ENCODE measurements at places on chromosomes 4 and X.
A peak's percentile ranks its signal among the peaks of the same experiment; 100 is the strongest.

- no peak for DNase-seq
Measured at GRCh38 chr4:2084316-2084715, 25.2 kb downstream of the NAT8L start.

- DNase-seq, result no peak
Measured at GRCh38 chrX:15430584-15430983, 46.4 kb upstream of the VEGFD start.

DNA sequence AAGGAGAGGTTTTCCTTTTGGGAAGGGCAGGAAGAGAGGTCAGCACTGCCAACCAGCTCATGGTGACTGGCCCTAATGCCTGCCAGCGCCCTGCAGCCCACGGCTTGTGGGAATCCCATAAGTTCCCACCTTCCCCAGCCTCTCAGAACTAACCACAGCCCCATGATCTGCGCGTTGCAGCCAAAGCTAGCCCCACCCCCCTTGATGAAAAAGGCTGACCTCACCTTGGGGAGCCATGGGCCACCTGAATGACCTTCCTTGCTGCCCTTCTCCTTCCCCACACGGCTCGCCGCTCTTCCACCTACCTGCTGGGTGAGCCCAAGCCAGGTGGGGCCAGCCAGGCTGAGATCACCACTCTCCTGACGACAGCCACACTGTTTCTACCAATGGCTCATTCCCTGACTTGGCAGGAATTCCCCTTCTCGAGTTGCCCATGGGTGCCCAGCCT lies 3.9 kb upstream of the ELF4 start:
- DNase-seq, result no peak

DNA sequence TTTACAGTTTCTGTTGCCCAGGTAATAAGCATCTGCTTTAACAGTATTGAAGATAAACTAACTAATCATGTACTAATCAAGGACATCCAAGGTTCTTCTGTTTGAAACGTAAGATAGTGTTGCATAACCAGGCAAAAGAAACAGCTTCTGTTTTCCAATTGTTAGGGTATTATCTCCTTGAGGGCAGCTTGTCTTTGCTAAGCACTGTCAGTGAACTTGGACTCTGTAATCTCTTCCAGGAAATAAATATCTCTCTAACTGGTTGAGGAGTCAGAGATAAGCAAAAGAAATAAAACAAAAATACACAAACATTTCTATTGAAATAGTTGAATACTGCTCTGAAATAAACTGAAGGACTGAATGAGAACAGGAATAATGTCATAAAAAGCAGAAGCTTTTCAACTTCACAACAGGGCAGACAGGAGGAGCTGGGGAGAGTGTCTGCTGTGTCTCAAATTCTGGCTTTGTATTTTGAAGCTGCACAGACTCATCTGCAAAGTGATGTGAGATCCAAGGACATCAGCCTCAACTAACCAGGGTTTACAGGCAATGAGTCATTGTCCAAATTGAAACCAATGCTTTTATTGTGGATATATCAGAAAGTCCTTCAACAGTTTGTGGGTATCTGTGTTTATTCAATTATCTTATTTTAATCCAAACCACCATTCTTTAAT lies 1253.0 kb upstream of the PCDH7 start:
- no peak for DNase-seq

DNA sequence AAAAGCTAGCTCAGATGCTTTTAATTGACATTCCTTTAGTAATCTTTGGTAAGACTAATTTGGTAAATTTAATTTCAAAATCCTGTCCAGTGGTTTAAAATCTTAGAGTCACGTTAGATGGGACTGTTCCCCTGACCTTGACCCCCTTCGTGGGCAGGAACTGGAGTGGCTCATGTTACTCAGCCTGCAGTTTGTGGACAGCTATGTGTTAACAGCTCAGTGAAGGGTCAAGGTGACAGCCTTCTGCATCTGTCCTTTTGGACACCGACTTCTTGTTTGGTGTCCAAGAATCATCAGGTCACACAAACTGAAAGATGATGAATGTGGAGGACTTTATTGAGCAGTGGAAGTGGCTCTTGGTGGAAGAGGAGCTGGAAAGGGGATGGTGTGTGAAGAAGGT lies 2.9 kb downstream of the ARSF start:
- no peak for DNase-seq

- DNase-seq, result no peak
Measured at GRCh38 chr4:156137679-156138473, 184.2 kb upstream of the CTSO start.

DNA sequence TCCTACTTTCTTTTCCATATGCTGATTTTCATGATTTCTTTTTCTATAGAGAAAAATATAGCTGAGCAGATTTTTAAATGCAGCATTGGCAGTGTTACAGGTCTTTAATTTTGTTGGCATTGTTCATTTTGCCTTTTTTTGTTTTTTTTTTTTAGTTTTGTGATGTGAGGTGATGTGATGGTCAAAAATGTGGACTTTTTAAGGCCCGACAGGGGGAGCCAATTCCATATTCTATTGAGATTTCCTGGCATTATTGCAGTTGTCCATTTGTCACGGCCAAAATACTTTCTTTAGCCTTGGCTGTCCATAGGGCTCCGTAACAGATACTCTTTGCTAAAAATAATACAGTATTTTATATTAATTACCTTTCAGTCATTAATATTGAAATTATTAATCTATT lies 47.8 kb downstream of the SLIT2 start:
- no peak for DNase-seq

GRCh38 chrX:15646031-15646430 lies 18.6 kb downstream of the CLTRN start:
- DNase-seq, result no peak

DNA sequence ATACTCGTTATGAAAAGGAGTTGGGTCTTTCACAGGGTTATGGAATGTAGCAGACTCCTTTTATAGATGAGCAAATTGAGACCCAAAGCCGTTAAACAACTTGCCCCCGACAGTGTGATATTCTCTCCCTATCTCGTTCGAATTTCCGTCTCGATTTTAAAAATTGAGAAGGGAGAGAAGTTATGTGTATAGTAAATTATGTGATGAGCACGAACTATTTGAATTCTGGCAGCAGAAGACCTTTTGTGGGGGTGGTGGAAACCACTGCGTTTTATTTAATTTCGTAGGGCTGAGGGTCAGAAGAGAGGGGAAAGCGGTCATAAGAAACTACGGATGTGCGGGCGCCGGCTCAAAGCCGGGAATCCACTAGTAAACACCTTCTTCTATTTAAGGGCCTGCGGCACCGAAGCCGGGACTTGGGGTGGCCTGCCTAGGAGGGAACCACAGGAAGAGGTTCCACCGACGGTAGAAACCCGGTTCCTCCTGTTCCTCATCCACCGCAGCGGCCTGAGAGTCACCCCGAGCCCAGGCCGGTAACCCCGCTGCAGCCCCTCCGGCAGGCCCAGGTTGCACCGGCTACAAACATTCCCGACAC lies 1.5 kb upstream of the DDX3X start:
- DNase-seq, result peak; percentile 50

- DNase-seq, result no peak
Measured at GRCh38 chr4:25991340-25991739, 77.3 kb downstream of the SMIM20 start.

DNA sequence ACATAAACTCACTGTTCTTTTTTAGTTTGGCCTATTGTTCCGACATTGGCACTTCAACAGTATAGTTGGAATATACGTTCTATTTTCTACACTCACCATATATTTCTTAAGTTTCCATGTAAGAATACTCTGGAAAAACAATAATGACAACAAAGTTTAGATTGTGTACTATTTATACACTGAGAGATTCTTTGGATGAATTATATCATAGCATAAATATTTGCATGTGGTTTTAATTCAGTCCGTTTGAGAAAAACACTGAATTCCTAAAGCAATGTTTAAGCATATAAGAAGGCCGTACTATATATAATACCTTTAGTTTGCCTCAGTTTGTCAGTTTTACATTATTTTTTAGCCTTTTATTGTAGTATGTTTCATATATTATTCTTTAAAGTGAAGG lies 82.4 kb downstream of the RAP1GDS1 start:
- no peak for DNase-seq

Measured in KG1 (cell line).